ENCODE measurements at places on chromosomes 1 and 21.

GRCh38 chr1:1630965-1631781 lies 800 bp upstream of the MMP23B start:
- no peak for DNase-seq

GRCh38 chr1:35215346-35215745 lies 22.4 kb upstream of the SFPQ start:
- no peak for DNase-seq

DNA sequence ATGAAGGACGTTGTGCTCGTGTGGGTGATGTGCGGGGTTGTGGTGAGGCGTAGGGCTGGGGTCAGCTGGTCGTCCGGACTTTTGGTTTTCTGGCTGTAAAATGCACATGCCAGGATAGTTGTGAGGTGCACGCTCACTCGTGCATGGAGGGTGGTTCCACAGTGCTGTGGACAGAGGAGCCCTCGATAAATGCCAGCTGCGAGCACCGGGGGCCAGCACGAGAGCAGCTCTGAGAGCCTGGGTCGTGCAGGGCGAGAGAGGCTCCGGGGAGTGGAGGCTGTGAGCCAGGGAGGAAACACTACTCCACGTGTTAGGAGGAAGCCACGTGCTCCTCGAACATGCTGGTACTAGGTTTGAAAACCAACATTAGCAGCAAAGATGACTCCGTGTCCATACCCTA lies 39.4 kb downstream of the COL18A1 start:
- no peak for DNase-seq

DNA sequence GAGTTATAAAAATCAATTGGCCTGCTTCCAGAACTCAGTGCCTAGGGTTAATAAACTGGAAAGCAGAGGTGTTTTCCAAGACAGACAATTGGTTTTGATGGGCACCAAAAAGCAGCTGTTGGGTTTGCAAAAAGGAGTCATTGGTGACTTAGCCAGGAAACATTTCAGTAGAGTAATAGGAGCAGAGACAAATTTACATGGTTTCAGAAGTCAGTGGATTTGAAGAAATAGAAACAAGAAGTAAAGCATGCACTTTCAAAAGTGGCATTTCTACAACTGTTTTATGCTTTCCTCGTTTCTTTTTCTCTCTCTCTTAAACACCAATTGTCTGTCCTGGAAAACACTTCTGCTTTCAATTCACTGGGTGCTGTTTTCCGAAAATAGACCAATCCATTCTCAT lies 87.8 kb downstream of the GLUL start:
- DNase-seq, result no peak

- DNase-seq, result no peak
Measured at GRCh38 chr1:220430059-220430458, 97.9 kb upstream of the MARK1 start.

DNA sequence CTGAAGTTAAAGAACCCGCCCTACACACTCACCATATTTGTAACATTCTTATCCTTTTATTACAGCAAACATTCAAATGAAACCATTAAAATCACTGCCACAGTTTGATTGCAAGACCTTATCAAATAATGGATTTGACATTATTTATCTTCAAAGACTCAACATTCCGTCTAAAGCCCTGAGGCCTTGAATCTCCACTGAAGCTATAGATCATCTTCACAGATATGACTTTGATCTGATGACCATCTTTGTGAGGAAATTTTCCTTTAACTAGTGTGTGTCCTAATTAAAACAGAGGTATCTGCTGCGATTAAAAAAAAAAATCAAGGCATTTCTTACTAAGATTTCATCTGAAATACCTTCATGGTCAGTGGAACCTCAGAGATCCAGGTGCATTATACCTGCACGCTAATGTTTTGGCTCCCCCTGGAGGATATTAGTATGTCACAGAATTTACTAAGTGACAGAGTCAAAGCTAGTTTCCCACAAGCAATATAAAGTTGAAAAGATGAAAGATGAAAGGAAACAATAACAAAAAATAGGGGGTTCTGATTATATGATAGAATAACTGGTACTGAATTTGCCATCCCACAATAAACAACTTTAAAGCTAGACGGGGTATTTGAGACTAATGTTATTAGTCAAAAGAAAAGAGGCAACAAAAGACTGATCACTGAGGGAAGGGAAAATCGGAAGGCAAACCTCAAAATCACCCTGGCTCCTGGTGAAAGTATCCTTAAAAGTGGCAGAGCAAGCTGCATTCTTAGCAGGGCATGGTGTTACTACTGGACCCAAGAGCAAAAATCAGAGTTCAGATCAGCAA lies 923.4 kb downstream of the NCAM2 start:
- no peak for DNase-seq

DNA sequence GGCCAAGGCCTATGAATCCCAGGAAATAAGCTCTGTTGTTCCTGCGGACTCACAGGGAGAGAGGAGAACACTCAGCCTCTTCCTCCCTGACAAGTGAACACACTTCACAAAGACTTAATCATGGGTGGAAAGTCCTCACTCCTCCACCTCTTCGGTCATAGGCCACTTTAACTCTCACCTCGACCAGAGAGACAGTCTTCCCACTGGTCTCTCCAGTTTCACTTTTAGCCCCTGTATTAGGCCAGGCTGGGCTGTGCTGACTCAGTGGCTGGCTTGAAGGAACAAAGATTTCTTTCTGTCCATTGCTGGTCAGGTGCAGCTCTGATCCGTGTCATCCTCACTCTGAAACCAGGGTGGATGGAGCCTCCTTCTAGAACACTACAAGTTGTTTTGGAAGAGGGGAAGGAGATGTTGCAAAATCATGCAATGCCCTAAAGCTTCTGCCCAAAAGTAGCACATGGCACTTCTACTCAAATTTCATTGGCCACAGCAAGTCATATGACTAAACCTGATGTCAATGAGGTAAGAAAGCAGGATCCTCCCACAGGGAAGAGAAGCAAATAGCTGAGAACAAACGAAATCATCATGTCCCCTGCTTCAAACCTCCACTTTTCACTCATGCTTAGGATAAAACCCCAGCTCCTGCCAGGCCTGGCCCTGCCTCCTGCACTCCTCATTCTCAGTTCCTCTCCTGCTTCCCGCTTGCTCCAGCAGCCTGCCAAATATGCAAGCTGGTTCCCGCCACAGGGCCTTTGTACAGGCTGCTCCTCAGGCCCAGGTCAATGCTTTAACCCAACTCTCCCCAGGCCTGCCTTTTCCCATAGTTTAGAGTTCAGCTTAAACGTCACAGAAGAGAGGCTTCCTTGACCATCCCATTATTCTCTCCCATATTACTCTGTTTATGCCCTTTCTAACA lies 150.5 kb upstream of the RUNX3 start:
- no peak for DNase-seq

DNA sequence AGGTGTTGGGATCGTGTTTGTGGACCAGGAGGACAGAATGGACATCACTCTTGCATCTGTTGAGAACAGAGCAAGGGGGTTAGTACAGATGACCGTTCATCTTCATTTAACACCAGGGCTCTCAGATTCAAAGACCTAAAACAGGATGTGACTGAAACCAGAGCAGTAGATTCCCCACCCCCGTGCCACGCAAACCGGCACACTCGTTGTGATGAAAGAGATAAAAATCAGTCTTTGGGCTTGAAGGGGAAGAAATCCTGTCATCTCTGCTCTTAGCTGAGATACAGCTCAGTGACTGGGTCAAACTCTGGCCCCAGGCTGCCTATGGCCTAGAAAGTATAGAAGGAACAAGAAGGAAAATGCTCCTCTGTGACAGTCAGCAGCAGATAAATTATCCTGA lies 146.2 kb upstream of the KRTAP19-8 start:
- no peak for DNase-seq

- no peak for DNase-seq
Measured at GRCh38 chr1:2212274-2212531, 15.9 kb upstream of the SKI start.

DNA sequence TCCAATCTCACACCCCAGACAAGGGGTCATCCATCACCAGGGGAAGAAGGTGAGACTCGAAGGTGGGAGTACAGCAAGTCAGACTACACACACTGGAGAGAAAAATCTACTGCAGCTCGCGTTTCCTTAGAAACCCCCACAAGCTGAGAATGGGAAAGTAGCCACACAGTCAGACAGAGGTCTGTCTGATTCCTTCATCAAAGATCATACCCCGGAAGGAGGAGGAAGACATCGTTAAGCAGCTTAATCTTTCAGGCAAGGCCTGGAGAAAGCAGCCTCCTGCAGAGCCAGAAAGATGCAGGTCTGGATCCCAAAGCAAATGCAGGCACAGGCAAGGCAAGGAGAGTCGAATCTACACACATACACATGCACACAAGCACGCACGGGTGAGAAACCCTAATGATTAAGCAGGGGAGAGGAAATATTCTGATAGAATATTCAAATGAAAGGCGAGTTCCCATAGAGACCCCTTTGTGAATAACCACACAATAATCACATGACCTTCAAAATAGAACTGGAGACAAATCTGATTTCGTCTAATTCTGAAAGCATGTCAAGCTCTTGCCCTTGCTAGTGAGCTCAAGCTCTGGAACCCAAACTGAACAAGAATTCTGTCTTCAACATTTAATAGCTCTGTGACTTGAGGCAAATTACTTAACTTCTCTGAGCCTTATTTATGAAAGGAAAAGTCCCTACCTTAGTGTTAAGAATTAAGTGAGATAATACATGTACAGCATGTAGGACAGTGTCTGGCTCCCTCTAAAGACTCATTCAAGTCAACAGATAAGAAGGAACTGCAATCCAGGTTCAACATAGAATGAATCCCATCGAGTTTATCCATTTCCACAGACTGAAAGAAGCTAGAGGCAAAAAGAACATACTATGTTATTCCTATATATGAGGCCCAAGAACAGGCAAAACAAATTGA lies 387.8 kb downstream of the OMA1 start:
- no peak for DNase-seq

GRCh38 chr1:7644961-7645750 lies 125.9 kb upstream of the VAMP3 start:
- DNase-seq, result no peak

DNA sequence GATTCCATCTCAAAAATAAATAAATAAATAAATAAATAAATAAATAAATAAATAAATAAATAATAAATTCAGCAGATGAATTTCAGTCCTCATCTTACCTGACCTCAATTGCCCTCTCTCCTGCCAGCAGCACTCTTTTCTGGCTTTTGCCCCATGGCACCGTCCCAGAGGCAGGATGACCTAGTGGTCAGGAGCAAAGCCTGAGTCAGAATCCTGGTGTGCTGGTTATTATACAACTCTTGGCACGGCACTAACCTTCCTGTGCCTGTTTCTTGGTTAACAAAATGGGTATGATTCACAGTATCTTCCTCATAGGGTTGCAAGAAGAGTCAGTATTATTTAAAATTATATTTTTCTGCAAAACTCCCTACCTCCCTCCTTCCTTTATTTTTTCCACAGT lies 43.0 kb downstream of the NKAIN1 start:
- no peak for DNase-seq

DNA sequence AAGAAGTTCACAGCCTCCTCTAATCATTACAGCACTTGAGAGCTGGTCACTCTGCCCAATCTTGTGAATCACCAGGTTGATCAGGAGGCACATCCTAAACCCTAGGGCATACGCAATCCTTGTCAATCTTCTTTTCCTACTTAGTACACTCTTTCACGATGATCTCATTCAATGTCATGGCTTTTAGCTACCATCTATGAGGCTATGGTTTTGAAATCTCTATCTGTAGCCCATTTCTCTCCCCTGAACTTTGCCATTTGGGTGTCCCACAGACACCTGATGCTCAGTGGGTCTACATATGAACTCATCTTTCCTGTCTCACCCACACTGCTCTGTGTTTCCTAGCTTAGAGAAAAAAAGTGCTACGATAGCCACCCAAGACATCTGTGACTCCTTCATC lies 1.9 kb upstream of the MED18 start:
- DNase-seq, result no peak

GRCh38 chr1:151968058-151968457 lies 25.6 kb downstream of the S100A10 start:
- DNase-seq, result no peak

- DNase-seq, result no peak
Measured at GRCh38 chr1:243754348-243754747, 95.7 kb downstream of the AKT3 start.

DNA sequence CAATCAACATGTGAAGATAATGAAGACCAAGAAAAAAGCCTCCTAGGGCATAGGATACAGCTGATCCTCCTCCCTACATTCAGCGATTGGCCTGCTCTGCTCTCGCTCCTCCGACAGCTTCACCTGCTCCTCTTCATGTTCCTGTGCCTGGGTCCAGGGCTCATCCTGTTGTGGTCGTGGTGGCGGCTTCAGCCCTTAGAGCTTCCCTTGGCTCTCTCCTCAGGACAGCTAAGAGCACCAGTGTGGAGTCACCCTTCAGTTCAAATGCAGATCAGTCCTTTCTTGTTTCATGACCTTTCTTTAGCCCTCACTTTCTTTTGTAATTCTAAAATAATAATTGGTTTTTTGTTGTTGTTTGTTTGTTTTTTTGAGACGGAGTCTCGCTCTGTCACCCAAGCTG lies 18.7 kb downstream of the CNN3 start:
- DNase-seq, result no peak

GRCh38 chr1:162854245-162854882 lies 6.6 kb downstream of the CCDC190 start:
- no peak for DNase-seq

- no peak for DNase-seq
Measured at GRCh38 chr1:48077795-48078222, 80.6 kb upstream of the TRABD2B start.

- no peak for DNase-seq
Measured at GRCh38 chr1:160548960-160549664, 26.1 kb upstream of the SLAMF6 start.

- DNase-seq, result no peak
Measured at GRCh38 chr1:41455479-41456332, 28.8 kb downstream of the EDN2 start.

DNA sequence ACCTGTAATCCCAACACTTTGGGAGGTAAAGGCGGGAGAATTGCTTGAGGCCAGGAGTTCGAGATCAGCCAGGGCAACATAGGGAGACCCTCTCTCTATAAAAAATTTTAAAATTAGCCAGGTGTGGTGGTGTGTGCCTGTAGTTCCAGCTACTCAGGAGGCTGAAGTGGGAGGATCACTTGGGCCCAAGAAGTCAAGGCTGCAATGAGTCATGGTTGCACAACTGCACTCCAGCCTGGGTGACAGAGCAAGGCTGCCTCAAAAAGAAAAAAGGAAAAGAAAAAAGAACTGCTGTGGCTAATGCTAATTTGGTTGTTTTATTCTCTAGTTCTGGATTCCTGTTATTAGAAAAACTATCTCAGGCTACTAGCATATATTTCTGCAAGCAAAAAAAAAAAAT lies 29.8 kb downstream of the DBT start:
- no peak for DNase-seq

- DNase-seq, result no peak
Measured at GRCh38 chr1:214467078-214467585, 84.3 kb downstream of the PTPN14 start.

- DNase-seq, result peak; percentile 69
Measured at GRCh38 chr21:34889676-34890469, 159.2 kb downstream of the RUNX1 start.

- DNase-seq, result no peak
Measured at GRCh38 chr1:96730574-96731298, 9.2 kb downstream of the PTBP2 start.

- no peak for DNase-seq
Measured at GRCh38 chr1:79695138-79695537, 688.6 kb upstream of the ADGRL4 start.

GRCh38 chr1:202586018-202586821 lies 124.0 kb downstream of the SYT2 start:
- no peak for DNase-seq

- peak; percentile 86 for DNase-seq
Measured at GRCh38 chr1:157403203-157403602, 149.1 kb downstream of the FCRL5 start.

GRCh38 chr1:208054485-208054884 lies 143.6 kb upstream of the CD34 start:
- DNase-seq, result no peak

GRCh38 chr1:59025898-59026426 lies 242.1 kb upstream of the JUN start:
- DNase-seq, result no peak
